Thyroid gland (tissue), 4 donors: ENCODE measurements at places on chromosomes 3 and 15. TPM values are rescaled to one million over a fixed set of nuclear protein-coding genes. Genes with fewer than 3 reads are reported as not detected.

The SLCO3A1 gene
- total RNA-seq = 31.4 TPM

The ANKDD1A gene
- total RNA-seq = 6.9 TPM

GRCh38 chr3:17810759-17811158 is 68.3 kb upstream of the TBC1D5 start:
- no peak overlapping the region for H3K27ac ChIP-seq
- no peaks in the 10 kb centered on the region for H3K36me3 ChIP-seq
- no peaks in the 10 kb centered on the region for H3K4me1 ChIP-seq

GRCh38 chr3:100271522-100271921 is 10.7 kb downstream of the TBC1D23 start:
- H3K36me3 ChIP-seq = no peaks in the 10 kb centered on the region
- H3K4me3 ChIP-seq = no peak overlapping the region
- no peaks in the 10 kb centered on the region for H3K27me3 ChIP-seq
- DNase-seq = no peak

DNA sequence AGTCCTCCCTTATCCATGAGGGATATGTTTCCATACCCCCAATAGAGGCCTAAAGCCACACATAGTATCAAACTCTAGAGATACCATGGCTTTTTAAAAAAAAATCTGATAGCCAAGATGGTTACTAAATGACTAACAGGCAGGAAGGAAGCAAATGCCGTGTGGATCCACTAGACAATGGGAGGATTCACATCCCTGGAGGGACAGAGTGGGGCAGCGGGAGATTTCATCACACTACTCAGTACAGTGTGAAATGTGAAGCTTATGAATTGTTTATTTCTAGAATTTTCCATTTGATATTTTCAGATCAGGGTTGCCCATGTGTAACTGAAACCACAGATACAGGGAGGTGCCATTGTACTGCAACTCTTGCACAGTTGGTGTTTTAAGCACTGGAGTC is 826.6 kb downstream of the SQOR start:
- H3K4me1 ChIP-seq = no peaks in the 10 kb centered on the region
- no peak for DNase-seq
- H3K27me3 ChIP-seq = no peaks in the 10 kb centered on the region
- no peak overlapping the region for H3K4me3 ChIP-seq
- no peak overlapping the region for H3K27ac ChIP-seq

GRCh38 chr3:144415492-144415891 is 443.9 kb downstream of the DIPK2A start:
- no peak overlapping the region for H3K27ac ChIP-seq
- no peak overlapping the region for H3K4me3 ChIP-seq
- H3K36me3 ChIP-seq = no peaks in the 10 kb centered on the region
- no peak for DNase-seq

DNA sequence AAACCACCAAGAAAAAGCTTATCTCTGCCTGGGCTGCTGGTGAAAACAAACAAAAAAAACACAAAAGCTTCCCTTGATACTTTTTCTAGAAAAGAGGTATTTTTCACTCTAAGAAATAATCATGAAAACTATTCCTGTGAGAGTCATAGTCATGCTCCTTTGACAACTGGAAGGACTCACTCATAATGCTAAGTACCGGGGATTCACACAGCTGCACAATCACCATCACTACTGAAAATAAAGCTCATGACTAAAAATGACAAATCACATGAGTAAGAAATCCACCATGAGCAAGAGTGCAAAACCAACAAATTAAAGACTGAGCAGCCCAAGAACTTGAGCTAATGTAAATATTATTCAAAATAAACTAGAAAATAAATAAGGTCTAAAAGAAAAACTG is 10.6 kb upstream of the POU1F1 start:
- no peaks in the 10 kb centered on the region for H3K27me3 ChIP-seq
- H3K27ac ChIP-seq = no peak overlapping the region
- H3K36me3 ChIP-seq = no peaks in the 10 kb centered on the region
- no peaks in the 10 kb centered on the region for H3K4me1 ChIP-seq
- no peak overlapping the region for H3K4me3 ChIP-seq
- no peak for DNase-seq

DNA sequence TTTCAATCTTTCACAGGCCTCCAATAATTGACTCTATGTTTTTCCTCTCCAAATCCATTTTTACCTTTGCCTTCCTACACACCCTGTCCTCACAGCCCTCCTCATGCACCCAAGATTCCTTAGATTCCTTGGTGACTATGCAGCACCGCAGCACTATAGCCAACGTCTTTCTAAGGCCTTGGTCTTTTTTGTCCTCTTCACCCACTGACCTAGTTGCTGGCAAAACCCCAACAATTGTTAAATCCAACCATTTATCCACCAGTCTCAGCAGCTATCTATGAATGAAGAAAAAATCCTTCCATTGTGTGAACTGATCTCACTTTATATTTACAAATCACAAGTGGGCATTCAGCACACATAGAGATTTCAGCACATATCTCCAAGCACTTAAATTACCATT is 203.9 kb downstream of the VGLL3 start:
- no peak overlapping the region for H3K27ac ChIP-seq
- DNase-seq = no peak
- no peak overlapping the region for H3K4me3 ChIP-seq
- H3K4me1 ChIP-seq = no peaks in the 10 kb centered on the region
- H3K36me3 ChIP-seq = no peaks in the 10 kb centered on the region

GRCh38 chr3:39990532-39990931 is 181.1 kb downstream of the MYRIP start:
- H3K4me1 ChIP-seq = no peaks in the 10 kb centered on the region
- DNase-seq = peak; percentile 20
- no peaks in the 10 kb centered on the region for H3K36me3 ChIP-seq
- no peak overlapping the region for H3K4me3 ChIP-seq

DNA sequence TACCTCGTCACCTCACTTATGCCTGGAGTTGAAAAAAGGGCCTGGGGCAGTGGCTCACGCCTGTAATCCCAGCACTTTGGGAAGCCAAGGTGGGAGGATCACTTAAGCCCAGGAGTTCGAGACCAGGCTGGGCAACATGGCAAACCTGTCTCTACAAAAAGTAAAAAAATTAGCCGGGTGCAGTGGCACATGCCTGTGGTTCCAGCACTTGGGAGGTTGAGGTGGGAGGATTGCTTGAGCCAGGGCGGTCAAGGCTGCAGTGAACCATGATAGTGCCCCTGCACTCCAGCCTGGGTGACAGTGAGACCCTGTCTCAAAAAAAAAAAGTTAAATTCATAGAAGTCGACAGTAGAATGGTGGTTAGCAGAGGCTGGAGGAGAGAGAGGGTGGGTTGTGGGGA is 4.6 kb upstream of the NEIL1 start:
- H3K27me3 ChIP-seq = no peaks in the 10 kb centered on the region
- no peaks in the 10 kb centered on the region for H3K4me1 ChIP-seq
- no peak overlapping the region for H3K4me3 ChIP-seq
- DNase-seq = no peak

- DNase-seq = no peak
- H3K36me3 ChIP-seq = no peaks in the 10 kb centered on the region
- no peak overlapping the region for H3K27ac ChIP-seq
- H3K4me1 ChIP-seq = peaks cover 3% of the 10 kb centered on the region
- H3K4me3 ChIP-seq = no peak overlapping the region
- no peaks in the 10 kb centered on the region for H3K27me3 ChIP-seq
These were observed 82.1 kb upstream of the POMGNT2 start for GRCh38 chr3:43187836-43188479.
